ENCODE measurements at places on chromosomes 5 and 9.
A peak's percentile ranks its signal among the peaks of the same experiment; 100 is the strongest.

- no peak for DNase-seq
Measured at GRCh38 chr5:154944716-154945115, 3.8 kb downstream of the MRPL22 start.

GRCh38 chr9:16618524-16618923 is 251.9 kb downstream of the BNC2 start:
- no peak for DNase-seq

DNA sequence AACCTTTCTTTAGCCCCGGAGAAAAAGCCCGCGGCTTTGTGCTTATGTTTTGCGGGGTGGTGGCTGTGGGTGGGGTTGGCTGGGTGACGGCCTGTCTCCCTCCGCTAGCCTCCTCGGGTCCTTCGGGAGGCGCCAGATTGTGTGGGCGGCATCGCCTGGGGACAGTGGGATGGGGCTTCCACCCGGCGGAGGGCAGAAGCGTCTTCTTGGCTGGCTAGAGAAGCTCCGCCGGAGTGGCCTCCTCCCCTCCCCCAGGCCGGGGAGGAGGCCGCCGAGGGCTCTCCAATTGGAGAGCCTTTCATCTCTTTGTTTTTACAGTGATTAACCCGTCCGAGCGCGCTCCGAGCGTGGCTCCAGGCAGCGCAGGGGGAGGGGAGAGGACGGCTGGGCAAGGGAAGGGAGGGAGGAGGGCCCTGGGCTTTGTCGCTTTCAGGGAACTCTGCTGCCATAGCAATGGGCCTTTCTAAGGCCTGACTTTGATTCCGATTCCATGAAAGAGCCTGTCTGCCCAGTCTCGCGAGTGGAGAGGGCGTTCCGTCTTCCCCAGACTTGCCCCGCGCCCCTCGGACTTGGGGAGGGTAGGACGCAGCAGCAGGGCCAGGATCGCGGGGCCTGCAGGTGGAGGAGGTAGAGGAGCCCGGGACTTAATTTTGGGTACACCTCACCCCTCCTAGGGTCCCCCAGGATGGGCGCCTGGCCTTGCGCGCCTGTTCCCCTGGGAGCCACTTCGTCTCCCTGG is 36.7 kb upstream of the TIFAB start:
- no peak for DNase-seq

- no peak for DNase-seq
Measured at GRCh38 chr5:151870820-151871219, 53.8 kb downstream of the GLRA1 start.

GRCh38 chr5:17096952-17097695 is 120.3 kb upstream of the BASP1 start:
- no peak for DNase-seq

DNA sequence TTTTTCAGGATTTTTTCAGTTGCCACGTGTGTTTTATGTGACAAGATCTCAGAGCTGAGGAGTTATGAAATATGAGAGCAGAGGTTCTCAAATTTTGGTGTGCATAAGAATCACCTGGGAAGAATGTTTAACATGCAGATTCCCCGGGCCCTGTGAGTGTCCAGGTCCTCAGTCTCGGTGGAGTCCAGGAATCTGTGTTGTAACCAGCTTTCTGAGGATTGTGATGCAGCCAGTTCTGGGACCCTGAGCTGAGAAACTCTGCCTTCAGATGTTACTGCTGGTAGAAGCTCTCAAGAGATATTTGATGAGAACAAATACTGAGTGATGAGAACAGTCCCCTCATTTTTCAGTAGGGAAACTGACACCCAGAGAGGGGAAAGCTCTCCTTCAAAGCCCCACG is 102.8 kb upstream of the SAP30L start:
- DNase-seq: no peak

DNA sequence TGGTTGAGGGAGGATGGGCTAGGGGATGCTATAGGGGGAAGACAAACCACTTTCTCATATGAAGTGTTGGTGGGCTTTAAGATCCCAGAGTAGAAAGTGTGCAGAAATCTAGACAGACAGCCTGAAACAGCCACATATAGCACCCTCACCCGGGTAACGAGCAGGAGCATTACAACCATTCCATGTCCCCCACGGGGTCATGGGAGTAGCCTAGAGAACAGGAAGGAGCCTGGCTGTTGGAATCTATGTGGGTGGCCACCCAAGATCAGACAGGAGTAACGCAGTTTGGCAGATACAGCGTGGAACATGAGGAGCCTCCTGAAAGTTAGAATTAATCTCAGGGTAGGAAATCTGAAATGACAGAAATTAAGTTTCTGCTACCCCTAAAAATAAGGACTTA is 146.1 kb upstream of the RAI14 start:
- no peak for DNase-seq

DNA sequence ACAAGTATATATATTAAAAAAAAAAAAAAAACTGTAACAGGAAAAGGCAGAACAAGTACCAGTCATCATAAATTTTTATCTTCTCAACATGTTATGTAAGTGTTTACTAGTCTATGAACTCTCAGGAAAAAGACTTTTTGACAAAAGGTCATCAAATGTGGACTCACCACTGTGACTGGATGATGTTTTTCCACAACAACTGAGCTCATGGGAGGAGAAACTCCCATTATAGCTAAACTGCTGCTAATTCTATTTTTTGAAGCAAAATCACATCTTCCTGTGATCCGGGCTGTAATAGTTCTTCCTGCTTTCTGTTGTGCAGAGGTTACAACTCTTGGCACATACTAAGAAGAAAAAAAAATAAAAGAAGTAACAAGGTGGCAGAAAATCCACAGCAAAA is 39.6 kb downstream of the POC5 start:
- DNase-seq: no peak

DNA sequence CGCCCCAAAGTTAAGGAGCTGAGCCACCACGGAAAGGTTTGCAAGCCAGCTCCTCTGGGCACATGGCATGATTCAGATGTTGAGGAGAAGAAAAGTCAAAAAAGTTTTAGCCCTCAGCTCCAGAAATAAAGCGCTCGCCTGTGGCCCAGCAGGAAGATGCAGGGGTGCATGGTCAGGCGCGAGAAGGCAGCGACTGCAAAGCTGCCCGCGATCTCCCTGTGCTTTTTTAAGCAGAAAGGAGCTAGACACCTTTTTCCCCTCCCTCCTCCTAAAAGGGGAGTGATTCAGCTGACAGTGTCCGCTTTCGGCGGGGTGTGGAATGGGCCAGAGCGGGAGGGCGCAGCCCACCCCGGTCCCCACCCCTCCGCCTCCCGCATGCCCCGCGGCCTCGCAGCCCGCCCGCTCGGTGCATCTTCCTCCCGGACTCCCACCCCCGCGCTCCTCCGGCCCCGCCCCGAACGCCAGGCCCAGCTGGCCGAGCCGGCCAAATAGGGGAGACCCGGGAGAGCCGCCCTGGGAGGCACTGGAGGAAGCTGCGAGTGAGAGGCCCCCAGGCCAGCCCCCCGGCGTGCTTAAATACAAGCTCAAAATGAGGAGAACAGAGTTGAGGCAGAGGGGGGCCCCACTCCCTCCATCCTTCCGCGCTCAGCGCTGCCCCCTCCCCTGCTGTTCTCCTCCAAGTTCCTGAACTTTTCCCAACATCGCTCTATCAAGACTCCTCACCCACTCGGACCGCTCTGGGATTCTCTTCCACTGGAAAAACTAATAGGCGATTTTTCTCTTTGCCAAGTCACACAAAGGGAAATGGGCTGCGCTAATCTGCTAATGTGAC is at the start of gene ADAMTS12:
ADAMTS12 (minus strand) TSS at position 203 of the 832 bp plus-strand sequence; CDS start at position 69, 134 bp downstream.
- DNase-seq: peak; percentile 83

DNA sequence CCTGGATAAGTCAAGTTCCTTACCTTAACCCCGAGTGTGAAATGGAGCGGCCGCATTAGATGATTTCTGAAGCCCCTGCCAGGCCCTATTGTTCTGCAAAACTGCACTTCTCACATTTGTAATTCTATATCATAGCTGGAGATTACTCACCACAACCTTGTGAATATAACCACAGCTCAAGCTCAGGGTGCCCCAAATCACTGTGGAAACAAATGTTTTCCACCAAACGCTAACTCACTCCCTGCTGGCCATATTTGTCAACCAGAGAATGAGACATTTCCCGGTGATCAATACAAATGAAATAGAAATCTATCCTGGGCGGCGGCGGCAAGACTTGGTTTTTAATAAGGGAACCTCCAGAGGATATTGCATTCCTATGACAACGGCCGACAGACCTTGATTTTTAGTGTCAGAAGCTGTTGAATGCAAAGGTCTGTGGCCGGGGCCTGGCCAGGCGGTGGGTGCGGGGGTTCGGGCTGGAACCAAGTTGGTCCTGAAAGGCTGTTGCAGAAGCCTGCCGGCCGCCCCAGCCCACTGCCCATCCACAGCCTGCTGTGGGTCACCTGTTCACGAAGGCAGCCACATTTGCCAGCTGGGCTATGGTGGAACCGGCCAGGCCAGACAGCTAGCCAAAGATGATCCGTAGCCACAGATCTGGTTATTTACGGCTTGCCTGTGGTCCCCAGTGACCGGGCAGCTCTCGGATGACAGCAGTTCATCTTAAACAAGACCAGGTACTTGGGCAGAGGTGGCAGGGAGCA is 93.9 kb upstream of the LMX1B start:
- DNase-seq: peak; percentile 67

GRCh38 chr5:96219580-96220281 is 213.3 kb downstream of the PCSK1 start:
- no peak for DNase-seq

- DNase-seq: no peak
Measured at GRCh38 chr5:160979385-160979784, 127.4 kb upstream of the ATP10B start.

GRCh38 chr5:159353661-159354252 is 23.5 kb upstream of the IL12B start:
- DNase-seq: no peak

GRCh38 chr5:169895926-169896325 is 84.4 kb downstream of the INSYN2B start:
- DNase-seq: peak; percentile 83
